NCI-H2081 treated with DMSO at 0.1 percent for 48 hours (cell line): ENCODE measurements at places on chromosomes 6 and 20.

DNA sequence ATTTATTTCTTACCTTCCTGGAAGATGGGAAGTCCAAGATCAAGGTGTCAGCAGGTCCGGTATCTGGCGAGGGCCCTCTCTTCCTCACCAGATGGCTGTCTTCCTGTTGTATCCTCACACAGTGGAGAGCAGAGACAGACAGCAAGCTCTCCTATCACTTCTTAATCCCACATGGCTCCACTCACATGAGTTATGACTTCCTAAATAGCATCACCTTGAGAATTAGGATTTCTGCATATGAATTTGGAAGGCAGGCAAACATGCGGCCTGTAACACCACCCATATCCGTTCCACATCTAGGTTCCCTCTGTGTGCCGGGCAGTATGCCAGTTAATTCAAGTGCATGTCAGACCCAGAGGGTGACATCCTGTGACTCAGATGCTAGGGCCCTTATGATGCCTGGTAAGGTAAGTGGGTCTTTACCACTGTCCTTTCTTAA, 2.1 kb downstream of the RAET1E start:
- peak; percentile 8 for DNase-seq

DNA sequence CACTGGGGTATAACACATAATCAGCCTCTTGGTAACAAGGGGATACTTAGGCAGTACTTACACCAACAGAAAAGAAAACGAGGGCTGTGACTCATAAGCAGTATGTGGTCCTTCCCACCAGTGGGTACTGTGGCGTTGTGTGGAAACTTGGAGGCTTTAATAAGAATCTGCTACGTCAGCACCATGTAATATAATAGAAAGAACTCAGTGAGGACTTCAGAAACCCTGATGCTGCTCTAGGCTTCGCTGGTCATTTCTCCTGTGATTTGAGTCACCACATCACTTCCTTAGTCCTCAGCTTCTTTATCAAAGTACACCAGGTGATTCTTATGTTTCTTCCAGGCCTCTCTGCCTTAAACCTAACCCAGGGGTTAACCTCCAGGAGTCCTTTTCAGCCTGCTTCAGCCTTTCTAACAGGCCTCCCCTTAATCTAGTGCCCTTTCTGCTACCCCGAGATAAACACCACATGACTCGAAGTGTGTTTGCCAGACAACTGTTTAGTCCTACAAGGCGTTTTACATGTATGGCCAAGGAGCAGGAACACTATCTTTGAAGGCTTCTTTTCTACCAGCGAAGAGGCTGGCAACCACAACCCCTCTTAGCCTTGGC, 68.5 kb downstream of the FYN start:
- DNase-seq: no peak

DNA sequence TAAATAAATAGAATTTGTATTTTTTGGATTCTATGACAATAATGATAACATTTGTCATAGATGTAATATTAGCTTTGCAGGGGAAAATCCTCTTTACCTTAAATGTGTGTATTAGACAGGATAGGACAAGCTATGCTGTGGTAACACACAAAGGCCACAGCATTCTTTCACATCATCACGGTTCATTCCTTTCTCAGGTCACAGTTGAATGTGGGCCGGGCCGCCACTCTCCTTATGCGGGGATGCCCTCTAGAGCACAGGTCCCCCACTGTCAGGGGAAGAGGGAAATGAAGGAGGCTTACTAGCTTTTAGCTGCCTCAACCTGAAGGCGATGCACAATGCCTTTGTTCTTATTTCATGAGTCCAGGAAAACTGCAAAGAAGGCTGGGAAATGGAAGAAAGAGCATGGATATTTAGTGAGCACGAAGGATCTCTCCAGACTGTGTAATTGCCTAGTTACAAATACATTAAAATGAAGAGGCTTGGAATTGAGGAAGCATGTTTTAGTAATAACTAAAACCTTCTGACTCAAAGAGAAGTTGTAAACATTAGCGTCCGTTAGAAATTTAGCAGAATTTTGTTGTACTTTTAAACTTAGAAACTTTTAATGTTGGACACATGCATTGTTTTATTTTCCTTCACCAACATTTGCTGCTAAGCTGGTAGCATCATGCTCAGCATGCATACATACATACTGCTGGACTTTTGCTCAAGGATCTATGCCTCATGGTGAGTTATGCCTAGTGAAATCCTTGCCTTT, 248.9 kb upstream of the FOXQ1 start:
- DNase-seq: no peak

DNA sequence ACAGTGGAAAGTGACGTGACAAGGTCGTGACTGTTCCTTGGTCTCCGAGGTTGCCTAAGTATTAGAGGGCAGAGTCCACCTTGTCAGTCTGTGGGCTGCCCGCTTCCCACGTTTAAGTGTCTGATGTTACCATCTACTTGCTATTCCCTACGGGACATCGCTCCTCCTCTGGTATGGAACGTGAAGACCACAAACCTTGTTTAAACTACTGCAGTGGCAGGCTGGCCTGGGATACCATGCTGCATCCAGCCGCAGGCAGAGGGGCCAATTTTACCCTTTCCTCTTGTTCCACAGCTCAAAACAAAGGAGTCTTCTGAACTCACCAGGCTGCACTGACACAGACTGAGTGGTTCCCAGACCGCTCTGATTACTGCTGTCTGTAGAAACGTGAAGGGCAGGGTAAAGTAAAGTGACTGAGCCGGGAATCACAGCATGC, 275.9 kb downstream of the FOXC1 start:
- no peak for DNase-seq

GRCh38 chr6:149862922-149863697, 1.0 kb downstream of the LRP11 start:
- DNase-seq: no peak

GRCh38 chr20:33677991-33678702, 3.9 kb upstream of the NECAB3 start:
- DNase-seq: no peak

- DNase-seq: no peak
These were observed 738.1 kb downstream of the QKI start for GRCh38 chr6:164152611-164153010.

- DNase-seq: no peak
These were observed 126.5 kb downstream of the REV3L start for GRCh38 chr6:111356551-111356950.

GRCh38 chr20:325045-325888, at the start of gene SOX12:
Gene SOX12, plus strand, starts transcription at chr20:325552. Its CDS starts 373 bp downstream, at chr20:325925.
- peak; percentile 74 for DNase-seq

DNA sequence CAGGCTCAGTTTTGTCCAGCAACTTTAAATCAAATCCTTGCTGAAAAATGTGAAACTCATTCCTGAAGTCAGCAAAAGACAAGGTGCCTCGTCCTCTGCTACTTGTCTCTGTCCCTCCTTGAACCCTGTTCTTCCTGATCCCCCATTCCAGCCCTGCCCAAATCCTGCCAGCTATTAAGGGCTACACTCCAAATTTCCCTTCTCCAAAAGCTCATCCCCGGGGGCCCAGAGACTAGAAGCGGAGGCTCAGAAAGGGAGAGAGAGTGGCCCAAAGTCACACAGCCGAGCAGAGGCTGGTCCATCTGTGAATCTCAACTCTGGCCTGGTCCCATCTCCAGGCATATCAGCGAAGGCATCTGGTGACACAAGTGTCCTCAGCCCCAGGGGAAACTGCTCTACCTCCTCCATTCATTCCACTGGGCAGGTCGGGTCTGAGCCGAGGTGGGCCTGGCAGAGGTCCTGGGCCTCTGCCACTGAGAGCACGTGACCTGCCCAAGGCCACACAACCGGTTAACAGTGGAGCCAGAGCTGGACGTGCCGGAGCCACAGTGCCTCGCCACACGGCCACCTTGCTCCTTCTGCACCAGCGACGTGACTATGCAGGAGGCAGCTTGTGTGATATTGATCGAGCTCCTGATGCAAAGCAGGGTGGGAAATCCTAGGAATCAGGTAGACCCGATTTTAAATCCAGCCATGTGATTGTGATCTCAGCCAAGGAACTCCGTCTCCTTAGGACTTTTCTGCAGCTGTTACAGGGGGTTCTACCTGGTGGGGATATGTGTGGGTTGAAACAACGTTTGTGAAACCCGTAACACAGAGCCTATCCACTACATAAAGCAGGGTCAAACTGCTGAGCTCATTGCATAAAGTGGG, 28.6 kb downstream of the NOL4L start:
- no peak for DNase-seq
